ENCODE measurements at places on chromosomes 16 and 17.

- DNase-seq = no peak
Measured at GRCh38 chr16:79475841-79476240, 124.7 kb downstream of the MAF start.

DNA sequence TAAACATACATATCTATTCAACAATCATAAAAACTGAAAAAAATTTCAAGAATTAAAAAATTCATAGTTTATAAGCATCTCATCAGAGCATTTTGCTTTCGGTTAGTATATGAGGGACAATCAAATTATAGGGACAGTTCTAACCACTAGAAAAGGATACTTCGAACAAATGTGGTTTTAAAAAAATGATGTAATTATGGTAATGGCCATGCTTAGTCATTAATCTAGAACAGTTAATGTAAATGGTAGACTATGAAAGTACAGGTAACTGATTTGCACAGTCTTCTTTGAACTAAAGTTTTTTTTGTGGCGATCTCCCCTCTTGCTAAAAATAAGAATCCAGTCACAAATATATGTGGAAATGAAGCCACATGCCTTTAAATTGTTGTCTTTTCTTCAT, 63.5 kb upstream of the PHOSPHO1 start:
- DNase-seq = no peak

- no peak for DNase-seq
Measured at GRCh38 chr17:27569884-27570577, 61.0 kb upstream of the LGALS9 start.

DNA sequence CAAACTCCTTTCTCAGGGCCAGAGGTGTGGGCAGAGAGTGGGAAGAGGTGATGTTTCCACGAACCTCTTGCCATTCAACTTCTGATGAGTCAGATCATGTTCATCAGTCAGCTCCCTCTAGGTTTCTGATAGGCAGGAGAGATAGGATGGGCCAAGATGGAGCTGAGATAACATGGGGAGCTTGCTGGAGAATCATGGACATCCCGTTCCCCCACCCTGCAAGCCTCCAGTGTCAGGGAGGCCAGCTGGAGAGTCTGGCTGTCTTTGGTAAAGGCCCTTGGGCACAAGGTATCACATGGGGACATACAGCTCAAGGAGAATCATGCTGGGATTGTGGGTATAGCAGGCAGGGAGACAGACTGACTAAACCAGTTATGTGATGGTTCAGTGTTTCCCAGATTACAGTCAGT, 136.0 kb upstream of the IRX3 start:
- peak; percentile 28 for DNase-seq

DNA sequence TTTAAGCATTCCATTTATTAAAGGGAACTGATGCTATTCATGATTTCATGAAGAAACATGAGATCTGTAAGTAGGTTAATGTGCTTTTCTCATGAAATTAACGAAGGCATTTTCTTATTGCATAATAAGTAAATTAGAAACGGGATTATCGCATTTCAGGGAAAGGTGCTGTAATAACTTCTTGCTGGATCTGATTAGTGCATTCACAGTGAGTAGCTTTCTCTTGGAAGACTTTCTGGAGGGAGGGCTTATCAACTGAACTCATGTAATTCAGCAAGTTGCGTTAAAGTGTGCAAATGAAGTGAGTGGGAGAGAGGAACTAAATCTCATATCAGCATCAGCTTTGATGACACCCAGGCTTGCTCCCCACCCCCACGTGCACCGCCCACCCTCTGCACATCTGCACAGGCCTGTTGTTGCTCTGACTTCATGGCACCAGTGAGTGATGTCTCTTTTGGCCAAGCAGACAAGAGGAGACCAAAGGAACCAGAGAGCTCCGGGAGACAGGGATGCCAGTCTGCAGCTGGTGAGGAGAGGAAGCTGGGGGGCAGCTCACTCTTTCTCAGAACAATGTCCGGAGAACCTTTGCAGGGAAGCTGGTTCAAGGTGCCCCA, 26.3 kb upstream of the GAS7 start:
- DNase-seq = no peak

- DNase-seq = no peak
Measured at GRCh38 chr17:27751166-27751565, 49.2 kb downstream of the NOS2 start.

GRCh38 chr17:79509490-79509889, 101.4 kb downstream of the RBFOX3 start:
- DNase-seq = no peak
